T follicular helper cell (primary cell): ENCODE measurements at places on chromosomes 16 and 17.

GRCh38 chr16:50259334-50260205 lies 6.8 kb upstream of the ADCY7 start:
- DNase-seq: no peak

- DNase-seq: no peak
Observed at GRCh38 chr16:31141489-31142108, 6.1 kb upstream of the PRSS8 start.

- DNase-seq: no peak
Observed at GRCh38 chr17:51685287-51685909, 425.1 kb downstream of the UTP18 start.

DNA sequence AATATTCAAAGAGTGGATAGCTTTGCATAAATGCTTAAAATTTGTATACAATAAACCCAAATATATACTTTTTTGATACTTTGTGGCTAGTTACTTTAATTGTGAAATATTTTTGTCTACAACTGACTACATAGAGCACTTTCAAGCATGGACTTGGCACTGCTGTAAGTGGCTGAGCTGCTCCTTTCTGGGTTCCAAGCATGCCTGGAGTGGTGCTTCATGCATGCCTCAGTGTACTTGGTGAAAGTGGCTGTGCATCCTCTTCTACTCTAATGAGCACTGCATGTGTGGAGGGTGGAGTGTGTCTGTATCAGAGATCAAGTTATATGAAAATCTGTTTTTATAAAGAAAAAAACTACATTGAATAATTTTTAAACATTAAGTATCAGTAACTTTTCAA lies 94.1 kb downstream of the OMG start:
- no peak for DNase-seq

- peak; percentile 47 for DNase-seq
Observed at GRCh38 chr17:42819939-42820535, 4.0 kb downstream of the BECN1 start.

DNA sequence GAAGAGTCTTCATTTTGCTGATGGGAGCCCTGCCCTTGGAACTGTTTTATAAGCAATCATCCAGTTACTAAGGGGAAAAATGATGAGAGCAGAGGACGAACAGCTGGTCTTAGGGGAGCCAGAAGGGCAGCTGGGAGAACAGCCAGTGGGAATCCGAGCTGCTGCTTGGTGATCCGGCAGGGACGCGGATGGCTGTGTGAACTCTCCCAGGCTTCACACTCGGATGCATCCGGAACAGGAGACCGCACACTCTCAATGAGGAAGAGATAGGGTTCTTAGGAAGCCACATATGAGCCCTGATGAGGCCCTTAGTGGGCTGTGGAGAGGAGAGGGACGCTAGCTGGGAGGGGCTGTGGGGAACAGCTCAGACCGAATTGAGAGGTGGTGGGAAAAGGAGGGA lies 5.0 kb upstream of the CACNG5 start:
- no peak for DNase-seq

DNA sequence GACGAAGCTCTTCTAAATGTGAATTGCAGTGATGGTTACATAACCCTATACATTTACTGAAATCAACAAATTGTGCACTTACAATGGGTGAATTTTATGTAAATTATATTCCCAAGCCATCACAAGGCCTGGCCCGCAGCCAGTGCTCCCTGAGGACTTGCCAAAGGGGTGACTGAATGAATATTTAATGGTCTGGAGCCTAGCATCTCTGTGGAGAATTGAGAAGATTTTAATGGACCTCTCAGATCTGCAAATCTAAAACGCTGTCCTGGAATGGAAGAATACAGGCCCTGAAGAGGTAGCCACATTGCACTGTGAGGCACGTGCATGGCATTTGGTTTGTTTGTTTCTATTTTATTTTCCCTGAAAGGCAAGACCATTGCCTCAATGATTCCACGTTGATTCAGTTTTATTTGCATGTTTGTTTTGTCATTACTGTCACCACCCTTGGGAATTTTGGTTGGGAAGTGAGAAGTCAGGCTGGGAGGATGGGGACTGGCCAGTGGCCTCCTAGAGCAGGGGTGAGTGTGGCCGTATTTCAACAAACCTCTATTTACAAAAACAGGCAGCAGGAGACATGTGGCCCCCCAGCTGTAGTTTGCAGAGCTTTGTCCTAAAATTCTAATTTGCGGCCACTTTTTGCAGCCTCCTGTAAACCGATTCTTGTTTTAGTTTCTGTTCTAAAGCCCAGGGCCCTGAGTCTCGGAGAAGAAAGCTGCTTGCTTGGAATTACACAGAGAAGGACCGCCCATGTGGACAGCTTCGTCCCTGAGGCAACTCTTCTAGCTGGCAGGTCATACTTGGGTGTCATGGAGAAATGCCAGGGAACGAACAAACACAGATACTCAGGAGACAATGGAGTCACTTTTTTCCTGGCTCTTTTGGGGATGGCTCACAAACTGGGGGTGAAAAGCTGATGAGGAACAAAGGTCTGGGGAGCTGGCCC lies 40.5 kb upstream of the GCSH start:
- DNase-seq: no peak

GRCh38 chr17:27975146-27976011 lies 67.1 kb upstream of the NLK start:
- DNase-seq: no peak

DNA sequence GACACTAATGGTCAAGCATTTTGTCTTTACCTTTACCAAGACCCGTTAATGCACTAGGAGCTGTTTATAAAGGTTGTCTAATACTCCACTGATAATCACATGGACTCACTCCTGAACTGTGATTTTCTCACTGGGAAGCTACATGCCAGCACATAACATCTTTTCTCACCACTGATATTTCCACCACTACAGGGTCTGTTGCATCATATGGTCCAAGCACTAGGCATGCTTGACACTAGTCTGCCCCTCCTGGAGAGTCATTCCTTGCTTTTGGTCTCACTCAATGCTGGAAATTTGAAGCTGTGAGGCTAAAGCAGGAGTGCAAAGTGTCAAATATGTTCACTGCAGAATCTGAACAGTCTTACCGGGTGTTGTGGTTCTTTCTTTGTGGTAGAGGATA lies 1576.8 kb downstream of the CDH8 start:
- DNase-seq: no peak

DNA sequence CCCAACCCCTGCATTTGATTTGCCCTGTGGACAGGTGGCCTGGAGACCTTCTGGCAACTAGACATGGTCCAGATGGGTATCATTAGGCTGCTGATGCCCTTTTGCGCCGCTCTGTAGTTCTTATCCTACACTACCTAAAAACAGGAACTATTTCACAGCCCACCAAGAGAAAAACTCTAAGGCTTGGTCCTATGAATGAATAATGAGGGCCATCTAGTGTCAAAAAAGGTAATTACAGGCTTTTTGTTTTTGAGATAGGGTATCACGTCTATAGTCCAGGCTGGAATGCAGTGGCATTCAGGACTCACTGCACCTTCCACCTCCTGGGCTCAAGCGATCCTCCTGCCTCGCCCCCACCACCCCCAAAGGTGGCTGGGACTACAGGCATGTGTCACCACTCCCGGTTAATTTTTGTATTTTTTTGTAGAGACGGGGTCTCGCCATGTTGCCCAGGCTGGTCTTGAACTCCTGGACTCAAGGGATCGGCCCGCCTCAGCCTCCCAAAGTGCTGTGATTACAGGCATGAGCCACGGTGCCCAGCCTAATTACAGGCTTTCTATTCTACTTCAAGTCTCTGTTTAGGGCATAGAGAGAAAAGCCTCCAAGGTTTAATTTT lies 20.9 kb downstream of the COIL start:
- DNase-seq: no peak

DNA sequence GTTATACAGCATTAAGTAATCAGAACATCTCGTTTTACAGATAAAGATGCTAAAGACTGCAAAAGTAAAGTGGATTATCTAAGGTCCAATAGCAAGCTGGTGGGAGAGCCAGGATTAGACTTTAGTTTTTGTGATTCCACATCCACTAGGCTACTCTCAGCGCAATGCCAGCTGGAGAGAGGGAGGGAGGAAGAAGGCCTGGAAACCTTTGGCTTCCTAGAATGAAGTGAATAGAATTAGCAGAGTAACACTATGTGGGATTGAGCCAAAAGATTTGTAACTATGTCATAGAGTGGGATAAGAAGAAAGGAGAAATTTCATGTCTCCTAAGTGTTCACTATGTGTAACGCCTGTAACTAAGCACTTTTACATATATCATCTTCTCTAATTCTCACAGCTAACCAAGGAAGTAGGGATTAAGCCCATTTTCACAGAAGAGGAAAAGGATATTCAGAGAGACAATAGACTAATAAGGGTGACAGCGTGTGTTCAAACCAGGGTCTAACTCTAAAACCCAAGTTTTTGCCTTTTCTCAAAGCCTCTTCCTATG lies 25.4 kb upstream of the NSRP1 start:
- DNase-seq: no peak

- DNase-seq: no peak
Observed at GRCh38 chr16:85983606-85984230, 84.8 kb downstream of the IRF8 start.

GRCh38 chr17:77310336-77310735 lies 169.6 kb downstream of the SEC14L1 start:
- no peak for DNase-seq

DNA sequence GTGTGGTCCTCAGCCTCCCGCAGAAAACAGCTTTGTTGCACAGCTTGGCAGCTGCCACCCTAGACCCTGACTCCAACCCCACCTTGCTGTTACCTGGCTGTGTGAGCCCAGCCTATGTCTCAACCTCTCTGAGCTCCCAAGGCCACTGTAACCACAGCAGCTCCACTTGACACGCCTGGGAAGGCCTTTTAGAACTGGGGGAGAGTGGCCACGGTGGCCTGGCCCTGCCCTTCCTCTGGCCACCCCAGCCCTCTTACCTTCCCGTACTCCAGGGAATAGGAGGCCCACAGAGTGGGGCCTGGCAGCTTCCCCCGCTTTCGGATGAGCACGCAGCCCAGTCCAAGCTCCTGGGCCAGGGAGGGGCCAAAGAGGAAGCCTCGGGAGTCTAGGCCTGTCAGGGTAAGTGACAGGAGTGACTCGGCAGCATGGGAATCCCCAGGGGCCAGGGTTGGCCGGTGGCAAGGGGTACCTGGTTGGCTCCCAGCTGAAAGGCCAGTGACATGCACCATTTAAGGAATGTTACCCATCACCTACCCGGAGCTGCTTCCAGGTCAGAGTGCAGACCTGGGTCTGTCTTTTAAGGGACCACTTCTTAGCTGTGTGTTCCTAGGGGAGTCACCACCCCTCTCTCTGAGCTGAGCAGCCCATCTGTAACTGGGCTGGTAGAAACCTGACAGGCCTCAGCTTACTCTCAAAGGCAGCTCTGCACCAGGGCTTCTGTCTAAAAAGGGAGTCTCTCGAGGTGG lies 1.4 kb downstream of the APRT start:
- DNase-seq: no peak

DNA sequence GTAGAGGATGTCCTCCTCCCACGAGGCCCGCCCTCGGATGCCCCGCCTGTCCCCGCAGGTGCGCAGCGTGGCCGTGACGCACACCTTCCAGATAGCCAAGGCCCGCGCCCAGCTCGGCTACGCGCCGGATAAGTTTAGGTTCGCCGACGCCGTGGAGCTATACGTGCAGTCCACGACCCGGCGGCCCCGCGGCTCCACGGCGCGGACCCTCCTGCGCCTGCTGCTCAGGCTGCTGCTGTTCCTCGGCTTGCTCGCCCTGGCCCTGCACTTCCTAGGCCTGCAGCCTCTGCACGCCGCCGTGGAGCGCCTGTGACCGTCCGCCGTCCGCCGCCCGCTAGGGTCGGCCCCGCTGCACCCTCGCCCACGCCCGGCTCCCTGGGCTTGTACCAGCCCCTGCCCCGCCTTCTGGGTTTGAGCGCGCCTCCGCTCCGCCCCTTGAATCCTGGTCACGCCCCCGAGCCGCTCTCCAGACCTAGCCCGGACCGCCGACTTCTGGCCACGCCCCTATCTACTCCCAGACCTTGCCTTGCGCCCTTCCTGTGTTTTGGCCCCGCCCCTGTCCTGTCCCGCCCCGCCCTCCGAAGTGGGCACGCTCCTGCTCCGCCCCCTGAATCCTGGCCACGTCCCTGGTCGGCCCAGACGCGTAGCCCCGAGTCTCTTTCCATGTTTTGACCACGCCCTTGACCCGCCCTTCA lies 15.8 kb upstream of the EEF2K start:
- peak; percentile 93 for DNase-seq

- DNase-seq: no peak
Observed at GRCh38 chr17:50631908-50632571, 2.6 kb upstream of the ABCC3 start.

- no peak for DNase-seq
Observed at GRCh38 chr17:42608305-42609181, 631 bp downstream of the RETREG3 start.

GRCh38 chr16:4687416-4687815 lies 5.9 kb upstream of the NUDT16L1 start:
- DNase-seq: no peak

- no peak for DNase-seq
Observed at GRCh38 chr16:72921106-72921505, 126.8 kb downstream of the ZFHX3 start.

GRCh38 chr17:258906-259305 lies 77.5 kb upstream of the DOC2B start:
- DNase-seq: no peak

DNA sequence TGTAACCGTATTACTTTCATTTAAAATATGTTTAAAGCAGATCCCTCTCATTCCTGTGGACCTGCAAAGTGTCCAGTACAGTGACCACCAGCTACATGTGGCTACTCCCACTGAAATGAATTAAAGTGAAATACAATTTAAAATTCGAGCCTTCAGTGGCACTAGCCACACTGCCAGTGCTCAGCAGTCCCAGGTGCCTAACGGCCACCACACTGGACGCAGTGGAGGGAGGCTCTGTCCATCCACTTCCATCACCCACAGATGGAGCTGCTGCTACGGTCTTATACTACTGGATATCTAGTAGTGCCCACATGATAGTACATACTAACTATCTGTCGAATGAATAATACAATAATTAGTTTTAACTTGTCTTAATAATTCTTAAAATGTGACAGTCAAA lies 2.3 kb upstream of the CBX2 start:
- no peak for DNase-seq

- no peak for DNase-seq
Observed at GRCh38 chr16:1366712-1367299, 15.1 kb downstream of the GNPTG start.

GRCh38 chr16:396605-397004 lies 394 bp upstream of the NME4 start:
- DNase-seq: no peak

DNA sequence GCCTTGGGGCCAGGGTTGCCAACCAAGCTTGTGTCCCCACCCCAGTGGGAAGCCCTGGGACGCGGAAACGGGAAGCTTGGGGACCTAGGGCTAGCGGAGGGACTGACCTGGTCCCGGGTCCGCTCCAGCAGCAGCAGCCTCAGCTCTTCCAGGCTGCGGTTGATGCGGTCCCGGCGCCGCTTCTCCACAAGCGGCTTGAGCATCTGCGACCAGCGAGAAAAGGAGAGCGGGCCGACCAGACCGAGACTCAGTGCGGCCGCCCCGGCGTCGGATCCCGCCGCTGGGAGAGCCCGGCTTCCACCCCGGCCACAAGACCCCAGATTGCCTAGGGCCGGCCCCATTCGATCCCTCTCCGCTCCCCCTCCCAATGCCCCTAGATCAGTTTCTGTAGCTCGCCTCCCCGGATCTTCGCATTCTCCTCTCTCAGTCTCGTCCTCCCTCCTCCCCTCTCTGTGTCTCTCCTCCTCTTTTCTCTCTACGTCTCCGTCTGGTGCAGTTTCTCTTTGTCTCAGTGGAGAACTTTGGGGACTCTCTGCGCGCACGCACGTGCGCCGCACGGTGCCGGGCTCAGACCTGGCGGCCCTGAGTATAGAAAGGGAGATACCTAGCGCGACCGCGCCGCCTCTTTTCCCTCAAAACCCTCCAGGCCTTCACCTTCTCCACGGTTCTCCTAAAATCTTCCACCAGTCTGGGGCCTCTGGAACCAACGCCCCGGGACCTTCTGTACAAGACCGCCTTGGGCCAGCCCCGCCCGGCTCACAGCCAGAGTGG lies 797 bp downstream of the HES7 start:
- DNase-seq: no peak
